ENCODE measurements at places on chromosomes 11 and 22.

GRCh38 chr11:71164621-71165020, 87.8 kb downstream of the SHANK2 start:
- DNase-seq: no peak

DNA sequence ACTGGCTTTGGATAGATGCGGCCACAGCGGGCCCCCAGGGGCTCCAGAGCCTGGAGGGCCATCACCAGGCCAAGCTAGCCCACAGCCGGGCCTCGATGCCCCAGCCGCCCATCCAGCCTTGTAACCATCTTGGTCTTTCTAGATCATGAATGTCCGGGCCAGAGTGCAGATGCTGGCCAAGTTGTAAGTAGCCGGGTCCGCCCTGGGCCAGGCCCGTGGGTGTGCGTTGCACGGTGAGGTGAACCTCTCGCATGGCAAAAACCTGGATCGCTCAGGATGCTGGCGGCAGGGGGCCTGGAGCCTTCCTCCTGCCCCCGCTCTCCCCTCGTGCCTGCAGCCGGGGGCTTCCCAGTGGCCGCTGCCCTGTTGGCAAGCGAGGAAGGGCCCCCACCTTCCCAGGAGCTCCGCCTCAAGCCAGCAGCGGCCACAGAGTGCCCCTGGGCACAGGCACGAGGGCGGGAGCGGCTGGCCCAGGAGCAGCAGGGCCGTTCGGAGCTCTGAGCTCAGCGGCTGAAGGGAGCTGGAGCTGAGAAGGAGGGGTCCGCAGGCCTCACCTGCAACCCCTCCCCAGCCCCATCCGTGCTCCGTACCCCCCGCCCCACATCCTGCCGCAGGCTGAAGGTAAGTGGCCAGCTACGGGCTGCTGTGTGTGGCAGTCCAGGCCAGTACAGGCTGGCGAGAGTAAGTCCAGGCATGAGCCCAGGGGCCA, 10.9 kb upstream of the MRPL23 start:
- no peak for DNase-seq

DNA sequence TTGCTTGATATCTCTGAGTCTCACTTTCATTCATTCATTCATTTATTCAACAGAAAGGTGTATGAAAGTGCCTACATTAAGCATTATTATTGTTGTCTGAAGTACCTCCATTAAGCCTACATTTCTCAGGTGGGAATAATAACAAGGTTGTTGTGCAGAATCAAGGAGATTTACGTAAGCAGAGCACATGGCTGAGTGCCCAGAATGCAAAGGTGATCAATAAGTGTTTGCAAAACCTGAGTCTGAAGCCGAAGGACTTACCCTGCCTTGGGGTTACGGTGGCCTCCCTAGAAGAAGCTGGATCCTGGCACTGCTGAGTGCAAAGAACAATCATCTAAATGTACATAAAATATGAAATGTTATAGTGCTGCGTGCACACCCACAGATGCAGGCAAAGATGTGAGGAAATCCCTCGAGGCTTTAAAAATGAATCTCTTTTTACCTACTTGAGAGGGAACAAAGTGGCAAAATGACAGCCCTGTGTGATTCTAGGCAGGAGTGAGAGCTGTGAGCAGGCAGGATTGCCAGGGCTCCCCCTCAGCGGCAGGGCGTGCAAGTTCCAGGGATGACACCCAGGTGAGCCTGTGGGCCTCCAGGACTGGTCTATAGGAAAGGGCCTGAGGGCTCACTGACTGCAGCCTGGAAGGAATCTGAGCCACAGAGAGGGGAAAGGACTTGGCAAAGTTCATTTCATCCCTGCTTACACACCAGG, 133.1 kb upstream of the TBCEL start:
- no peak for DNase-seq

DNA sequence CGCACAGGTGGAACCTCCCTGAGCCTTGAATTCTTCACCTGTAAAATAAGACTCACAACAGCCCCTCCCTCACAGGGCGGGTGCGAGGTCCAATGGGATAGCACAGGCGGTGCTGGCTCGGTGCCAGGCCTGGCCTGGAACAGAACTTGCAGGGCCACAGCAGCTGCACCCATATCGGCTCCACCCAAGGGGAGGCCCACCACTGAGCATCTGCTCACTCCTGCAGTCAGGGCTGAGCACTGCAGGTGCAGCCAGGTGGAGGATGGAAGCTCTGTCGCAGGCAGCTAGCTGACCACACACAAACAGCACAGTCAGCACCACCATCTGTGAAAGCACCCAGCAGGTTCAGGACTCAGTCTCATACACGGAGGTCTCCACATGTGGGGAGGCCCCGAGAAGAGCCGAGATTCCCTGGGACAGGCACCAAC, 19.6 kb downstream of the VPS37C start:
- DNase-seq: no peak

- no peak for DNase-seq
These were observed 5.8 kb downstream of the A4GALT start for GRCh38 chr22:42714768-42715390.

DNA sequence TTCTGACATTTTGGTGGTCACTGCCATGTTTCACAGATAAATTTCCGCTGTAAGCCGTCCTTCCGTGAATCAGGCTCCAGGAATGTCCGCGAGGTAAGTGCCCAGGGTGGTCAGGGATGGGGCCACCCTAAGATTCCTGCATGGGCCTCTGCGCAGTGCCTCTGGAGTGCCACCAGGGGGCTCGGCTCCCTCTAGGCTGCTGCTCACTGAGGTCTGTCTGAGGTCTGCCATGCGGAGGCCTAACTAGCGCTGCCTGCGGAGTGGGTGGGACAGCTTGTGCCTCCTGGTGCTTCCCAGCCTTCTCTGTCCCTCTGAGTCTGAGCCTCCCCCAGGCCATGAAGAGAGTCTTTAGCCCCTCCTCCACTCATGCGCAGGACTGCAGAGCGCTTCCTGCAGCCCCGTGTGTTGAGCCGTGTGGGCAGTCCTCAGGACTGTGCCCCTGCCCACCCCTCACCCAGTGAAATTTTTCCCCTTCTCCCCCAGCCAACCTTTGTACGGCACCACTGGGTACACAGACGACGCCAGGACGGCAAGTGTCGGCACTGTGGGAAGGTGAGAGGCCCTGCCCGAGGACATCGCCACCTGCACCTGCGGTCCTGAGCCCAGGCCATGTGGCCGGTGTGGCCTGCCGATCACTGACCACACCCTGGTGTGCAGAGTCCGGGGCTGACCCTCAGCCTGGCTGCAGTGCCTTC, 11.9 kb upstream of the MDK start:
- DNase-seq: no peak

DNA sequence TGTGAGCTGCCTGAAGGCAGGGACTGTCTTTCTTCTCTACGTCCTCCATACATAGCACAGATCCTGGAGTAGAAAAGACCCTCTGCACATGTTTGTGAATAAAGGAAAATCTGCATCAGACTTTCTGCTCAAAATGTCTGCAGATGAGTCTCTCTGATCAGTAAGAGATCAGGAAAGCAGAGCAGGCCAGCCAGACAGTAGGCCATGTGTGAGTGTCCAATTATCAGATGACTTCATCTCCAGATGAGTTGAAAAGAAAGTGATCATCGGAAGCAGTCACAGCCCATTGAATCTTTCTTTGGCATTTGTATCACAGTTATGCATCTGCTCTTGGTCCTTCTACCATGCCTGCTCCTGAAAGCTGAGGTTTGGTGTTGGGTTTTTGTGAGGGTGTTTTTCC, 298.7 kb upstream of the NCAM1 start:
- DNase-seq: no peak

- no peak for DNase-seq
These were observed 1.2 kb downstream of the C2CD2L start for GRCh38 chr11:119108146-119108856.

DNA sequence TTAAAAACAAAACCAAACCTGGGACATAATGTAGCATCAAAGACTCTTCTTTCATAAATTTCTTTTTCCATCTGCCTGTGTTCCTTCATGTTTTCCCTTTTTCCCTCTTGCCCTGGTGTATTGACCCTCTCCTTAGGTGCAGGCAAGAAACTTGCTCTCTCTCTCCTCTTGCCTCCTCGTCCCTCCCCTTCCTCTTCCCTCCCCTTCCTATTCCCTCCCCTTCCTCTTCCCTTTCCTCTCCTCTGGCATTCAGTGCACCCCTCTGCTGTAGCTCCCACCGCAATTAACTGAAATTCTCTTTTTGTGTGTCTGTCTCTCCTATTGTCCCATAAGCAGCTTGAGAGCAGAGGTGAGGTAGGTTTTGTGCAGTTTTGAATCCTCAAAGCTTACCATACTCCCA, 49.9 kb downstream of the CSF2RB start:
- no peak for DNase-seq

- no peak for DNase-seq
These were observed 69.1 kb downstream of the CTTN start for GRCh38 chr11:70467201-70468085.

DNA sequence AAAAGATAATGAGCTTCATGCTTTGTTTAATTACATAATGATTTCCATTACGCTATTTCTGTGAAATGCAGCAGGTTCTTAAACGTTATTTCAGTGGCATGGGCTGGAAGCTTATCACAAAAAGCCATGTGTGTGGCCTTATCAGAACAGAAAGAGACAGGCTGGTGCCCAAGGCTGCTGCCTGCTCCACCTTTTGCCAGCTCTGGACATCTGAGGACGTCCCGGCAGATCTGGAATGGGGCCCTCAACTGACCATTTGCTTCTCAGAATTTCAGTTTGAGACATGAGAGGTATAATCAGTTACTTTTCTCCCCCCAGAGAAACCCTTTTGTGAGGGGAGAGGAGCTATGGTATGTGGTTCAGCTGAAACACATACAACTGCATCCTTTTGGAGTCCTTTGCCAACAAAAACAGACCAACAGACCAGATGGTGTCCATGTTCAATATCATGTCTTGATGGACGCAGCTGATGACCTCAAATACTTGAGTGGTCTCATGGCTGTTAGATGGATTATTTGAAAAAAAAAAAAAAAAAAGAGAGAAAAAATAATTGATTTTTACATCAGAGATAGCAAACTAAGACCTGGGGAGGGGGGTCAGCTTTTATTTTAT, 8.6 kb downstream of the CDPF1 start:
- no peak for DNase-seq

- DNase-seq: no peak
These were observed 86.2 kb upstream of the ASPHD2 start for GRCh38 chr22:26342745-26343410.

DNA sequence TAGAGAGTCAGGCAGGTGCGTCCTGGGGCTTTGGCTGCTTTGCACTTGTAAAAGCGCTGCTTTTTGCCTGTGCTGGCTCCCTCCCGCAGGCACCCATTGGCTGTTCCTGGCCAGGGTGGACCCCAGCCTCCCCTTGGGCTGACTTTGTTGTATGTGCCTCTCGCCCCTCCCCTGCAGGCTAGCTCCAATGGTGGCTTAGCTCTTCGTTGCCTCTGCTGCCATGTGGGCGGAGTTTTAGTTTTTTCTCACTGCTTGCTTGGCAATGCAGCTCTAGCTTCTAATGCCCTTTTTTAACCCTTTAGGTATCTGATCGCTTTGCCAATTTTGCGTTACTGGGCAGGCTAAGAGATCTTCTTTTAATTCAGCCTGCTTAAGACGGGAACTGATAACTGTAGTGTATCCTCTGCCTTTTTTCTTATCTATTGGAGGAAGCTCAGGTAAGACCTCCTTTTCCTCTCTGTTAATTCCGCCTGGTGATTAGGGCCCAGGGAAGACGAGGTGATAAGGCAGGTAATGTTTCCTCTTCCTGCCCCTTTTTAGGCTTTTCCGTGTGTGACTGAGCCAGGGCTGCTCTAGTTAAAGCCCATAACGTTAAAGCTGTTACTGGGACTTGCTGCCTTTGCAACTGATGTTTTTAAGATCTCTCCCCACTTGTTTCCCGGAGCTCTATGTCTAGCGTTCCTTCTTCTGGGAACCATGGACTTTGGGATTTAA, 11.7 kb upstream of the GLYATL1 start:
- no peak for DNase-seq

DNA sequence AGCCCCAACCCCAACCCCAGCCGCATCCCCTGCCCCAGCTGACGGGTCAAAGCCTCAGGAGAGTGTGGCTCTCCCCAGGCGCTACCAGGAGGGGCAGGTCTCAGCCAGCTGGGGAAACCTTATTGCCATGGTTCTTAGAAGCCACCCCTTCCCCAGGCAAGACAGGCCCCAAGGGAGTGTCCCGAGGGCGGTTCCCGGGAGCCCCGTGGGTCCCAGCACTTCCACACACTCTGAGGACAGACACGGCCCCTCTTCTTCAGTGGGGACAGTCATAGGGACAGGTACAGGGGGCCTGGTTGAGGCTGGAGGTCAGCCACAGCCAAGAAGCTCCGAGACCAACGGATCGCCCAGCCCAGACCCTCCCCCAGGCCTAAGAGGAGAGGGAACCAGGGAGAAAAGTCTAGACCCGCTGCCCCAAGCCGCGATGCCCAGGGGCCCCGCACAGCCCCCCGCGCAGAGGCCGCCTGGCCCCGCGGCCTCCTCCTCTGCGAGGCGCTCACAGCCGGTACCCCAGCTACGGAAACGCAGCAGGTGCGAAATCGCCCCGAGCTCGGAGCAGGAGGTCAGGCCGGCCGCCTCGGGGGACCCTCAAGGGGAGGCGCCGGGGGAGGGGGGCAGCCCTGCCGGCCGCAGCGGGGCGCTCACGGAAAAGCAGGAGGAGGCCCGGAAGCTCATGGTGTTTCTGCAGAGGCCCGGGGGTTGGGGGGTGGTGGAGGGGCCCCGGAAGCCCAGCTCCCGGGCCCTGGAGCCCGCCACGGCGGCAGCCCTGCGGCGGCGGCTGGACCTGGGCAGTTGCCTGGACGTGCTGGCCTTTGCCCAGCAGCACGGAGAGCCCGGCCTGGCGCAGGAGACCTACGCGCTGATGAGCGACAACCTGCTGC, 2.6 kb downstream of the KLHDC7B start:
- DNase-seq: no peak

GRCh38 chr22:22410121-22410520, 98.4 kb downstream of the ZNF280B start:
- DNase-seq: no peak

DNA sequence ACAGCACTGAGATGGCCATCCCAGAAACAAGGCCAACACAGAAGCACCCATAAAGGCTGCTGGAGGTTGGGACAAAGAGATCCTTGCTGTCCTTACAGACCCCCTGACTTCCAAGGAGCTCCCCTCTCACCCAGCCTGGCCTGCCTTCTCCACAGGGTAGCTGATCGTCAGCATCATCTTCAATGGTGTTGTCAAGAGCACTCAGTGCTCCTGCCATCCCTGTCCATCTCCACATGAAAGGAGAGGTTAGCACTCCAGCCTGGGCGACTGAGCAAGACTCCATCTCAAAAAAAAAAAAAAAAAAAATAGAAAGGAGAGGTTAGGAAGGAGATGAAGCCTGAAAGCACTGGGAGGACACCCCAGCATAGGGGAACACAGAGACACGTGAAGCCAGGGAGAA, 2.1 kb upstream of the POU2AF3 start:
- DNase-seq: no peak

GRCh38 chr11:117921893-117922292, 7.3 kb downstream of the TMPRSS13 start:
- no peak for DNase-seq

GRCh38 chr11:115996808-115997188, 492.6 kb upstream of the CADM1 start:
- DNase-seq: no peak
